Activated naive CD8-positive, alpha-beta T cell treated with anti-CD3 and anti-CD28 coated beads for 36 hours (primary cell): ENCODE measurements at places on chromosomes 3 and 15. TPM values are rescaled to one million over a fixed set of nuclear protein-coding genes. Genes with fewer than 3 reads are reported as not detected.

DNA sequence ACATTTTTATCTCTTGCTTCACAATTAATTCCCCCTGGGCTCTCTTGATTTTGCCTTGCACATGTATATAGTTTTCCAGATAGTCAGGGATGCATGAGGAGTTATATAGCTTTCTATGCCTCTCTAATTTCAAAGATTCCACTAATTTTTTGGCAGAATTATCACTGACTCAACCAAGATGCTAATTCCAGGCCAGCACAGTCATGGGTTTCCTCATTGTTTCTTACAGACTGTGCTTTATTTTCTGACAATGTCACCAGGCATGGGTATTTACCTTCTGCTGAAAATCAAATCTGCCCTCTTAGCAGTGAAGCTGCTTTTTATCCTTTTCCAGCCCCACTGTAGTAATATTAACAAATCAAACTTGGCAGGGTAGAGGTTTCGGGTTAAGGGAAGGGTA is 1520.6 kb upstream of the CADM2 start:
- DNase-seq = no peak

DNA sequence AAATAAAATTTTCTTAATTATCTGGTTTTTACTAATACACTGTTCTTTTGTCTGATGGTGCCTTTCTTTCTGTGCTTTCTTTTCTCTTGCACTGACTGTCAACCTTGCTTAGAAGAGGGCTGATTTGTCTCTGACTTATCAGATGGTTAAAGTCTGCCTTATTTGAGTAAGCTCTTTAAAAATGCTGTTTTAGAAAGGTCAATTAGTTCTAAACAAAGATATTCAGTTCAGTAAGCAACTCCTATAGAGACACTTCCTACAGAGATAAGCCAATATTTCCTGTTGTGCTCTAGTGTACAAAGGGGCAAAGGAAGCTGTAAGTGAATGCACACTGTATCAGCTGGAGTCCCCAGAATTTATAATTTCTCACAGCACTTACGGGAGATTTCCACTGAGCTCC is 153.4 kb upstream of the TSPAN3 start:
- DNase-seq = no peak

DNA sequence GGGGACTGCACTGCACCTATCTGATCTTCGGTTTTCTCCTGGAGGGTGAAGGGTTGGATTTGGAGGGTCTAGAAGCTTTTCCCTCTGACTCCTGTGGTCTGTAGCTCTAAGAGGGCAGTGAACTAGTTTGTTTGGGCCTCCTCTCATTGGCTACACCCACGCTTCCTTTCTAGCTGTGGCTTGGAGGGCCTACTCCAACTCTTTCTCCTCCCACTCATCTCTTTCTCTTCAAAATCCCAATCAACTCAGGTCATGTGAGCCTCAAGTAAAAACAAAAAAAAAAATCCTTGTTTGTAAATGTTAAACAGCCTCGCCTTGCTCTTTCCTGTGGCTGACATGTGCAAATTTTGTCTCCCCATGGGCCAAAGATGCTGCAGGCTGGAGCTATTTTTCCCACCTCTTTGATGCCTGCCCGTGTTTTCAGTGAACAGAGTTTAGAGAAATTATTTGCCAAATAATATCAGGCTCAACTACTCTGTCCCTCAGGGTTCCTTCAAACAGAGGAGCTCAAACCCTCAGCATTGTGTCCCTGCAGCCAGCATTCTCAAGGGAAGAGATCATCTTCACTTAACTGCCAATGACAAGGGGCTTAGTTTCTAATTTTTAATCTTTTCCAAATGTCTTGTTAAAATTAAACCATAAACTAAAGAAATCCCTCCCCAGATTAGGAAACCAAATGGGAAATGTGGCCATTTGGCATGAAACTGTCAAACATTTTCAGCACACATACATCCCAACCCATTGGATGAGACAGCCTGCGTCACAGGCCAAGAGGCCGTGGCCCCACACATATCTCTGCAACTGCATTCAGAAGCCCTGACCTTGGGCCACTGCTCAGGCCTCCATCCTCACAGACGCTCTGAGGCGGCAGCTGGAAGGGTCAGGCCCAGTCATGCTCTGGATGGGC is 114.8 kb upstream of the THBS1 start:
- DNase-seq = no peak

DNA sequence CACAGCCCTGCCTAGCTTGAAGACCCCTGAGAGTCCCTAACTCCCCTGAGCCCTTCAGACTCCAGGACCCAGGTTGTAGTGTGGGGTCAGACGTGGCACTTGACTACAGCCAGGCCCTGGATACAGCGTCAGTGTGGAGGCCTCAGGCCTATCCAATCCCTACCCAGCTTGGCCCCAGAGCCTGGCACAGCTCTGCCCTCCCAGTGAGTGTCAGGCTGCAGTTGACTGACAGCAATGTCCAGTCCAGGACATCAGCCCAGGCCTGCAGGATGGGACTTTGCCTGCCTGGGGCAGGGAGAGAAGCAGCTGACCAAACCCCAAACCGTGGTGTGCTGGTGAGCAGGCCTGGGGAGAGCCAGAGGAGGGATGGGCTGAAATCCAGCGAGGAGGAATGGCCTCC is 27.3 kb downstream of the KLF13 start:
- DNase-seq = no peak

DNA sequence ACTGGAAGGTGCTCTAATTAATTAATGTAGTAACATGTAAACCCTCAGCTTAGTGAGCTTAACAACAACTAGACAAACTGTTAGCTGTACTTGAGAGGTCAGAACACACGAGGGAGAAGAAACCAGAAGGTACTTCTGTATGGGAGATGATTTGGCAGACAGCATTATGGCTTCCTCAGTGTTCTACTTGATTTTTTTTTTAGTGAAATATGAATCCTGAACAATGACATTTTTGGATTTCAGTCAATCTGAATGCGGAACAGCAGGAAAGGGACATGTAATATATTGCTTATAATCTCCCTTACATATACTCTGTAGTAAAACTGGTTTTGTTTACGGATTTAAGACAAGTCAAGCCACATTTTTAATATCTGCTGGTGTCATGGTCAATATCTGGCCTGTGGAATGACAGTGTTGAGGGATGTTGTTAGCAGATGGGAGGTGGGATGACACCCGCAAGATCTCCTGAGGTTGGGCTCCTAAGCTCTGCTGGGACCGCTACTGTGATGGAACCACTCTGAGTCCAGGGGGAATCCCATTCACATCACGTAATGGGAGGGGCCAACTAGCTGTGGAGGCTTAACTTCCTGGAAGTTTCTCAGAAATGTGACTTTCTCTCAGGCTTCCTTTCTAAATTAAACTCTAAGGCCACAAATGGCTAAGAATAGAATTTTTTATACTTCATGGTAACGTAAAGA is 18.7 kb downstream of the TNFAIP8L3 start:
- DNase-seq = peak; percentile 41

DNA sequence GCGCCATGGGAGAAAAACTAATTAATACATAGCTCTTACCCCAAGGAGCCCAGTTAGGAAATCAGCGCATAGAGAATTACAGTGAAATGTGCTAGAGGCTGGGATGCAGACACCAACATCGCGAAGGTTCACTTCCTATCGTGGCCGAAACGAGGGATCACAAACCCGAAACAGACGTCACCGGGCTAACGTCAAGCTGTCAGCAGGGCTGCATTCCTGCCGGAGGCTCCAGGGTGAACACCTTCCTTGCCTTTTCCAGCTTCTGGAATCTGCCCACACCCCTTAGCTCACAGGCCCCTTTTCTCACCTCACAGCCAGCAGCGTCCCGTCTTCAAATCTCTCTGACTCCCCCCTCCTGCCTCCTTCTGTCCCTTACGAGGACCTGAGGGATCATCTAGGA is 13.0 kb downstream of the GP5 start:
- DNase-seq = no peak

DNA sequence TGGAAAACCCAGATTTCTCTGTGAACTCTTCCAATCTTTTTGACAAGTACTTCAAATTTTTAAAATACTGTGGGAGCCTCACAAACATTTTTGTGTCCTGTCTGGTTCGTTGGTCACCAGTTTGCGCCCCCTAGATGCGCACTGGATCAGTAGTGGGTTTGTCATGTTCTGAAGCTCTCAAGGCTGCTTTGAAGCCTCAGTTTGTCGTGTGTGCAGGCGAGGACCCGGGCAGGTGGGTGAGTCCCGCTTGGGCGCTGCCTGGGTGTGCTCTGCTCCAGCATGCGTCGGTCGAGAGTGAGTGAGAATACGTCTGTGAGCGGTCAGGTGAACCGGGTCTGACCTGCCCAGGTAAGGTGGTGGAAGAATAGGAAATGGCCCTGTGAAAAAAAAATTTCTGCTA is 17.3 kb upstream of the AEN start:
- no peak for DNase-seq

- no peak for DNase-seq
Measured at GRCh38 chr15:39099524-39099923, 481.4 kb upstream of the THBS1 start.

- DNase-seq = no peak
Measured at GRCh38 chr3:158711886-158712285, 20.4 kb downstream of the RARRES1 start.

DNA sequence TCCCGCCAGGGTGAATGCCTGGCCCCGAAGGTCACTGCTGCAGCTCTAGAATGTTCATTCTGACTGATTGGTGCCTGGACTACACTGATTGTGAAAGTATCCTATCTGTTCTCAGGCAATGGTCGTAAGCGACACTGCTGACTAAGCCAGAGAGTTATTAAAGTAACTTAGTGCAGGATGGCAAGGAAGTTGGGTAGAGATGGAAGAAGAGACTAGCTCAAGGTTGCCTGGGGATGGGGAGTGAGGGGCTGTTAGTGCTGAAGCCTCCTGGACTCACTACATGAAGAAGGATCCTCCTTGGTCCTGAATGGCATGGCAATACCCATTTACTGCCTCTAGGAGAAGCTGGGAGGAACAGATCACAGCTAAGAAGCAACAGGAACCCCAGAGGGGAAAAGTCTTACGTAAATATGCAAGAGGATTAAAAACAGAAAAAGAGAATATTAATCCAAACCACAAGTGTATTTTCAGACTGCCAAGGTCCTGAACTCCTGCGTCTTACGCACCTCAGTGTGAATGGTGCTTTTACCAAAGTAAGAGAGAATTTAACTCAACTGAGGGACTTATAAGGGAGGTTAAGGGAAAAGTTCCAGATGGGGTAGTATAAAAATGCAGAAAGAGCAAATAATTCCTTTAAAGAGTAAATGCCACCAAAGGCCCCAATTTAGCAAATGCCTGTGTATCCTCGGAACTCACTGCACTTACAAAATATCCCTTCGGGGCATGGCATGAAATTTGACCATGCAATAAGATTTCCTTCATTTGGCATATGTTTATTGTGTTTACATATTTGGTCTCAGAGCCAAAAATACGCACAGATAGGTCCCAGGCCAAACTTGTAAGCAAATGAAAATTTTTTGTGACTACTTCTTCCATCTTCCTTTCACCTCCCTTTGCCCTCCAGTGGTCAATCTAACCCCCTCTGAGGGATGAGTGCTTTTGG is 64.0 kb upstream of the DGKG start:
- no peak for DNase-seq

DNA sequence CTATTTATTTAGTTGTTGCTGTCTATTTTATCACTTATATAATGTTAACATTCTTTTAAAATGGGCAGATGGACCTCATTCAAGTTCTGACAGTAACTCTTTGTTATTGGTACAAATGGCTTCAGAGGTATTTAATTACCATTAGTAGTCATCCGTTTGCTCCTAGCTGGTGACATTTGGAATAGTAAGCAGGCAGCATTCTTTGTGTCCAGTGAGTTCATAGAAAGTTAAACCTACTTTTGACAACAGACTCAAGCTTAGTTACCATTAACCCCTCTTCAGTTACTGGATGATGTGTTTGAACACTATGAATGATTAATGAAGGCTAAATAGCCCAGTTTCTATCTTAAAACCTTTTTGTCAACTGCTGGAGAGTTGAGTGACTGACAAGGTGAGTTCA is 500.7 kb upstream of the ATP11B start:
- no peak for DNase-seq

DNA sequence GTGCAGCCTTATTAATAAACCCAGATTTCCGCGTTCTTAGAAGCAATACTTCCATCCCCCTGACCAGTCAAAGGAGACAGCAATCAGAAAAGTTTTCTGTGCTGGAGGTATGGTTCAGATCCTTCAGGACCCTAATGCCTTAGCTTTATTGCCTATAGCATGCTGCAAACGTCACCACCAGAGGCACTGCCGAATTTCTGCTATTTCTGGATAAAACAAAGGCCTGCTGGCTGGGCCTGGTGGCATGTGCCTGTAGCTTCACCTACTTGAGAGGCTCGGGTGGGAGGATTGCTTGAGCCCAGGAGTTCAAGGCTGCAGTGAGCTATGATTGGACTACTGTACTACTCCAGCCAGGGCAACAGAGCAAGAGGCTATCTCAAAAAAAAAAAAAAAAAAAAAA is 407.2 kb downstream of the FOXP1 start:
- no peak for DNase-seq

DNA sequence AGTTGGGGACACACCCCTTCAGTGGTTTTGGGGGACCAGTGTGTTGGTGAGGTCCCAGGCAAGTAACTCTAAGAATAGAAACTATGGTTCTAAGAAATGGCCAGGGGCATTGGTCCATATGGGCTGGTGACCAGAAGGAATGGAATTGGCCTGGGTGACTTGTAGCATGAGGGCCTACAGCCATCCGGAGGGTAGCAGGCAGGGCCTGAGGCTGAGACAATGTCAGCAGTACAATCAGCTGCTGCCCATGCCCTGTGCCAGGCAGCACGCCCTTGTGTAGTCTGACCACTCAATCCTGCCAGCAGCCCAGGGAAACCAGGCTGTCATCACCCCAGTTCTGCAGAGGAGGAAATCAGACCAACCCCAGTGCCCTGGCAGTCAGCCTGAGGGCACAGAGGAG is 100.6 kb downstream of the DNAJB8 start:
- DNase-seq = no peak

- DNase-seq = no peak
Measured at GRCh38 chr15:44101286-44101685, 93.8 kb downstream of the FRMD5 start.

DNA sequence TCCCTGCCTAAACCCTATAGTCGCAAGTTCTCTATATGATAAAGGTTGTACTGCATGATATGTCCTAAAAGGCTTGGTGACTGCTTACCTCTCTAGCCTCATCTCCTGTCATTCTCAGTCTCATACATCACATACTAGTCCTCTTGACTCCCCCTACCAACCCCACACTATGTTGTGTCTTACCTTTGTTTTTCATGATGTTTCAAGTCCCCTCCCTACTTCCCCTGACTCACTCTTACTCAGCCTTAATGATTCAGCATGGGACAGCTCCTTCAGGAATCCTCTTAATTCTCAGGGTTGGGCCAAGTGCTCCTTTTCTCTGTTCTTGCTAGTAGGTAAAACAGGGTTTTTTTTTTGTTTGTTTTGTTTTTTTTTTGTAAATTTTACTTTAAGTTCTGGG is 49.6 kb downstream of the SLMAP start:
- no peak for DNase-seq

GRCh38 chr3:161104561-161105551 is at the start of gene B3GALNT1:
B3GALNT1 (minus strand) TSS chr3:161105349; CDS start chr3:161086754, 18,595 bp downstream.
- peak; percentile 55 for DNase-seq

The GP5 gene
- total RNA-seq = 0.80 TPM

The BHLHE40 gene
- total RNA-seq = 292 TPM

The AGBL1 gene
- total RNA-seq = not detected

The RBMS3 gene
- total RNA-seq = 1.6 TPM

The RAB6B gene
- total RNA-seq = 0.08 TPM

The SERPINI2 gene
- total RNA-seq = not detected

The SSUH2 gene
- total RNA-seq = 0.20 TPM

The RPP25 gene
- 10.0 TPM for total RNA-seq

The CACNA2D2 gene
- 0.80 TPM for total RNA-seq

The ZNF385D gene
- total RNA-seq = not detected

The BOC gene
- not detected for total RNA-seq

The LRRIQ4 gene
- total RNA-seq = 0.18 TPM

The SLC22A14 gene
- total RNA-seq = not detected

The TUSC7 gene
- not detected for total RNA-seq
